ENCODE measurements at places on chromosomes 5 and 9.

GRCh38 chr9:27247756-27248155 lies 49.2 kb downstream of the EQTN start:
- DNase-seq: no peak

- DNase-seq: no peak
These were observed 563.6 kb upstream of the CTNND2 start for GRCh38 chr5:12467799-12468198.

GRCh38 chr5:168885324-168886120 lies 306.4 kb upstream of the PANK3 start:
- DNase-seq: no peak

DNA sequence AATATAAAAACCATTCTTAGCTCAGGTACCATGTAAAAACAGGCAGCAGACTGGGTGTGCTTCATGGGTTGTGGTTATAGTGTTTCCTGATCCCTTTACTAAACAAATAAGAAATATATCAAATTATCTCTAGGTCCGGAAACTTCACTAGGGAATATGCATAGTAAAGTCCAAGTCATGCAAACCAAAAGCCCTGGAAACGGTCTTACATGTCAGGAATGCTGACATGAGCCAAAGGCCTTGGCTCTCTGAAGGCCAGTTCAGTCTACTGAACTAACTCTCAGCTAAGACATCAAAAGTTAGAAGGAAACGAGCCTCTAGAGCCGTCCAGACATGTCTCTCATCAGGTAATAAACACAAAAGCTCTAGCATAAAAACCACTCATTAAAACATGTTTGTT lies 778.9 kb upstream of the ZNF608 start:
- no peak for DNase-seq

GRCh38 chr9:135297456-135298075 lies 182.0 kb upstream of the PPP1R26 start:
- DNase-seq: no peak

- DNase-seq: no peak
These were observed 210.8 kb downstream of the ADAMTSL1 start for GRCh38 chr9:18684593-18685317.

- DNase-seq: no peak
These were observed 79.0 kb downstream of the ZNF462 start for GRCh38 chr9:106941916-106942315.

DNA sequence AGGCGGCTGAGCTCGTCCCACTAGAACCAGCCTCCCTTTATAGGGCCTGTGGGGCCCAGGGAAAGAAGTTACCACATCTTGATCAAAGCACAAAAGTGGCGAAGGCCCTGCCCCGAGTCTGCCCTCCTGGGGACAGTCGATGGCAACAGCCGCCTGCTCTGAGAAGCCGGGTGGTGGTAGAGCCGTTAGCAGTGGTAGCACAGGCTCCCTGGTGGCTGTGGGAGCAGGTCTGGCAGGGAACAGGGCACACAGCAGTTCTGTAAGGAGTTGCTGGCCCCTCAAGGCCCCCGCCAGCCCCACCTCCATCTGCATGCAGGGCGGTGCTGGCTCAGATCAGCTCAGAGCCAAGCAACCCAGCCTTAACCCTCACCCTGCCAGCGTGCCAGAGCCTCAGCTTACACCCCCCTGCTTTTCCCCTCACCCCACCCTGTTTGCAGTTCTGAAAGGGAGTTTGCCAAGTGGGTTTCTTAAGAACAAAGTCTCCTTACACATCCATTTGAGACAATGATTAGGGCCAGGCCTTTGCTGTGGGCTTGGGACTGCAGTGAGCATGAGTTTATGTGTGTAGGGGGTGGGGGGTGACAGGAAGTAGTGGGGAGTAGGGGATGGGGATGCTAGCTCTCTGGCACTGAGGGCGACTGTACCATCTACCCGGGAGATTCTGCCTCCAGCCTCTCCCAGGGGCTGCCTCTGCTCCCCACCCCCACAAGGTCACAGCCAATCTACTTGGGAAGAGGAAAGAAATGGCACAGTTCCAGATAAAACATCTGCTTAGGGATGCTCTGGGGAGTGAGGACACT lies 11.8 kb downstream of the ACSL6 start:
- no peak for DNase-seq

- DNase-seq: no peak
These were observed 344.8 kb downstream of the NTRK2 start for GRCh38 chr9:85014292-85014691.

DNA sequence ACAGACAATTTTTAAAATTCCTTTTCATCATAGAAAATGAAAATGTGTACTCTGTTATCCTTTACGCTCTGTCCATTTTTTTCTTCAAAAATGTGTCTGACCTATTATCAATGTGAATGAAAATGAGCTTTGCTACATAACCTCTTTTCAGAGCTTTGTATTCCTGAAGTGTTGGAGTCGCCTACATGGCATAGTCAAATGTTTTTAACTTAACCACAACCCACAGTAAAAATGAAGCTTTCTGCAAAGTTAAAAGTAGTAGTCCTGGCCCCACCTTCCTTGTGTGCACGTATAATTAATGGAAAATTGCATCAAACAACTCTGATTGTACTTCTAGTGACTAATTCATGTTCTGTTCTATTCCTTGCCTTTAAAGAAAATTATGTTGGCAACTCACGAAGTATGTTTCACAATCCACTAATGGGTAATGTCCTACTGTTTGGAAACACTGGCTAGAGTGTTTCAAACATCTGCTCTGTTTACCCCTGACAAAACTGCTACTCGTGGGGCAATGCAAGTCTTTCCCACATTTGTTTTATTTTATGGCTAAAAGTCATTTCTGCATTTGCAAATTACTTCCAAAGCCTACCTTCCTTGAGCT lies 18.6 kb upstream of the PSAT1 start:
- DNase-seq: no peak

DNA sequence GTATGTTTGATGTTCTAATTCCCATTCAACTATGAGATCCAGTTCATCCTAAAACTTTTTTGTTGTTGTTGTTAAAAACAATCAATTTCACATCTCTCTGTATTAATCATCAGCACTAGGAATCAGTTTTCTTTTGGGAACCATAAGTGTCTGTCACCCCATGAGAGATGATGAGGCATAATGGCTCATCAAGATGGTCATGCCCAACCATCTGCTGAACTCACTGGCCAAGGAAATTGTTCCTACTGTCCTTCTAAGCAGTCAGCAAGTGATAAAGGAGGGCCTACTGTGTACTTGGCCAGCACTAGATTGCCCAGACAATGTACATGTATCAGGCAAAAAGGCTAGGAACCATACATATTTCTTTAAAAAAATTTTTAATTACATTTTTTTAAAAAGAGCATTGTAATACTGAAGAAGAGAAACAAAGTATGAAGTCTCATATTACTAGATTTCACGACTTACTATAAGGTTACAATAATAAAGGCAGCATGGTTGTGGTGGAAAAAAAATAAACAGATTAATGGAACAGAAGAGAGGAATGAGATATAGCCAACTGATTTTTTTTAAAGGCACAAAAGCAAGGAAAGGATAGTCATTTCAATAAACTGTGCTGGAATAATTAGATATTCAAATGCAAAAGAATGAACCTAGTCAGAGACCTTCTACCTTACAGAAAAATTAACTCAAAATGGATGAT lies 458.3 kb downstream of the SPOCK1 start:
- DNase-seq: no peak

All from CD4-positive, alpha-beta T cell (primary cell).